Right renal pelvis (tissue), 4 donors: ENCODE measurements at places on chromosomes 5 and 9. TPM values are rescaled to one million over a fixed set of nuclear protein-coding genes. Genes with fewer than 3 reads are reported as not detected.

CARTPT gene
- not detected for polyA plus RNA-seq

CXXC5 gene
- polyA plus RNA-seq: 219 TPM

GCNT4 gene
- polyA plus RNA-seq: 10.6 TPM

STK32A gene
- polyA plus RNA-seq: 12.7 TPM

C5orf34 gene
- polyA plus RNA-seq: 5.4 TPM

DNA sequence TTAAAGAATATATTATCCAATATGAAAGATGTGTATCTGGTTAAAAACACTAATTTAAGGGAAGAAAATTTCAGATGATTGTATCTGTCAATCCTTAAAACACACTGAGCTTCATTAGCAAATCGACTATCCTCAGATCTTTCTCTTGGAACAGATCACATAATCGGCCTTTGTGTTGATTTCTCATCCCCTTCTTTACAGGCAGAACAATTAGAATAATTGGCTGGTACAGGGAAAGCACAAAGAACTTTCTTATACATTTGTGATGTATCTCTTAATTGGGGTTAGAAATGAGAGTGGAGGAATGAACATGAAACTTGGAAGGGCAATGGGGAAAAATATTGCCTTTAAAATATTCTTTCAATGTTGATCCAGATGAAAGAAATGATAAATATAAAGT, 662.1 kb downstream of the TLE4 start:
- DNase-seq: no peak

- no peak for DNase-seq
Observed at GRCh38 chr5:10737880-10738279, 23.2 kb downstream of the DAP start.

DNA sequence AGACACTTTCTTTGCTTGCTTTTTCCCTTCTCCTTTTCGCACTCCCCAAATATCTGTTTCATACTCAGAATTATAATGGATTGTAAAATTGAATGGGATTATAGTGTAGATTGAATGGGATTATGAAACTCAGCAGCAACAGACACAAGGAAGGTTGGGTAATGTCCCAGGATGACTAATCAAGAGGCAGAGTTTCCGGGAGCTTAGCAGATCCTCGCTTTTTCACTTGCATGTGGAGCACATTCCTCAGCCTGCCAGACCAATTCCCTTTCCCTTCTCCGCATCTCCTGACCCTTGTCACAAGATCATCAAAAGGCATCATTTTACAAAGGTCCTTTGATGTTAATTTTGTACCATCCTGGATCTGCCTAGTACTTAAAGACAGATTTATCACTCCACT, 55.1 kb upstream of the SLC1A1 start:
- no peak for DNase-seq

DNA sequence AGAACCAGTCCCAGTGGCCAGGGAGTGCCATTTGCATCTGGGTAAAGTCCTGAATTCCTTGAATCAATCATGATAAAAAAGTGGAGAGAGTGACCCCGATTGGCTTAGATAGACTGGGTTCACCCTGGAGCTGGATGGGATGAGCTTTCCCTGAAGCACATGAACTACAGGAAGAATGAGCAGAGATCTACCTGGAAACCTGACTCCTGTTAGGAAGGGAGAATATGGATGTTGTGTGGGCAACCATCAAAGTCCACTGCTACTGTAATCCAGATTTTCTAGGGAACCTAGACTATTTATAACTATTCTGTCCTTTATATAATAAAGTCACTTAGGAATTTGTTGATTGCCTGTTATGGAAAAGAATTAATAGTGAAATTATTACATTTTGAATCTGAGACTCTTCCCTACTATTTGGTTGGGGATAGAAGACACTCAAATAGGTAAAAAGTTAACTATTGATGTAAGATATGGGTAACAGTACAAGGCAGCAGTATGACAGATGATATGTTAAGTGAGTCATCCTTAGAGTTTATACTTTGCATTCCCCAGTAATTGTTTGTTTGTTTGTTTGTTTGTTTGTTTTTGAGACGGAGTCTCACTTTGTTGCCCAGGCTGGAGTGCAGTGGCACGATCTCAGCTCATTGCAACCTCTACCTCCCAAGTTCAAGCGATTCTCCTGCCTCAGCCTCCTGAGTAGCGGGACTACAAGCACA, 17.9 kb downstream of the CYSTM1 start:
- DNase-seq: no peak

DNA sequence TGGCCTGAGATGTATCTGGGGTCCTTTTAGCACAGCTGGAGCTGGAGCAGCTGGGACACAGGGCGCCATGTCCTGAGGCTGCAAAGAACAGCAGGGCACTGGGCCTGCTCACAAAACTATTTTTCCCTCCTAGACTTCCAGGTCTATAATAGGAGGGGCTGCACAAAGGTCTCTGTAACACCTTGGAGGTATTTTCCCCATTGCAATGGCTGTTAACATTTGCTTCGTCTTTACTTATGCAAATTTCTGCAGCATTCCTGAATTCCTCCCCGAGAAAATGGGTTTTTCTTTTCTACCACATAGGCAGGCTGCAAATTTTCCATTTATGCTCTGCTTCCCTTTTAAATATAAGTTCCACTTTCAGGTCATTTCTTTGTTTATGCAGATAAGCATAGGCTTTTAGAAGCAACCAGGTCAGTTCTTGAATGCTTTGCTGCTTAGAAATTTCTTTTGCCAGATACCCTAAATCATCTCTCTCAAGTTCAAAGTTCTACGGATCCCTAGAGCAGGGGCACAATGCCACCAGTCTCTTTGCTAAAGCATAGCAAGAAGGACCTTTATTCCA, 130.8 kb downstream of the PCSK1 start:
- no peak for DNase-seq

DNA sequence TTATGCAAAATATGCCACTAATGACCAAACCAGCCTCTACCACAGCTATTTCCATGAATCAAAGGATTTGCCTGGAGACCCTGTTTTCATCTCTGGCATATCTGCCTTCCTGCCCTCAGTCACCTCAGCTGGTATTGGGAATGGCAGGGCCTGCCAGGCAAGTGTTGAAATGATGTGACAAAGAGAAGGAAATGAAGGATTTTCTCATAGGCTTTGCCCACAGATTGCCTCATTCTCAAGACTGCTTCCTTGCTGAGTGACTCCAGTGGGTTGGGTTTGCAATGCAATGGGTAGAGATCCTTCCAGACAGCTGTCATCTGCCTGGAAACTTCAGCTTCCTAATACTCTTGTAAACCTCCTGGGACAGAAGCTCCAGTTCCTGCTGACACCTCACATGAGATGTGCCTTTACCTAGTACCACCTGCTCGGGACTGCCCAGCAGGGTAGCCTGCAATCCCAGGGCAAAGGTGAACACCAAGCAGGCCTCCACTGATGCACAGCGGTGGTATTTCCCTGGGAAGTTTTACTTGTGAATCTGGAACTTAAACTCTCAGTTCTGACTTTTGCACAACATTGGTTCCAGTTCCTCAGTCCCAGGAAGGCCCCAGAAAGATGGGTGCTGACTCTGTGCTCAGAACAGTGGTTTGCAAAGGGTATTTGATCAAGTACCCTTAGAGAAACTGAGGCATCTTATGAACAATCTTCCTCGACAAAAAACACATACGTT, 64.8 kb upstream of the SLC1A1 start:
- DNase-seq: no peak

DNA sequence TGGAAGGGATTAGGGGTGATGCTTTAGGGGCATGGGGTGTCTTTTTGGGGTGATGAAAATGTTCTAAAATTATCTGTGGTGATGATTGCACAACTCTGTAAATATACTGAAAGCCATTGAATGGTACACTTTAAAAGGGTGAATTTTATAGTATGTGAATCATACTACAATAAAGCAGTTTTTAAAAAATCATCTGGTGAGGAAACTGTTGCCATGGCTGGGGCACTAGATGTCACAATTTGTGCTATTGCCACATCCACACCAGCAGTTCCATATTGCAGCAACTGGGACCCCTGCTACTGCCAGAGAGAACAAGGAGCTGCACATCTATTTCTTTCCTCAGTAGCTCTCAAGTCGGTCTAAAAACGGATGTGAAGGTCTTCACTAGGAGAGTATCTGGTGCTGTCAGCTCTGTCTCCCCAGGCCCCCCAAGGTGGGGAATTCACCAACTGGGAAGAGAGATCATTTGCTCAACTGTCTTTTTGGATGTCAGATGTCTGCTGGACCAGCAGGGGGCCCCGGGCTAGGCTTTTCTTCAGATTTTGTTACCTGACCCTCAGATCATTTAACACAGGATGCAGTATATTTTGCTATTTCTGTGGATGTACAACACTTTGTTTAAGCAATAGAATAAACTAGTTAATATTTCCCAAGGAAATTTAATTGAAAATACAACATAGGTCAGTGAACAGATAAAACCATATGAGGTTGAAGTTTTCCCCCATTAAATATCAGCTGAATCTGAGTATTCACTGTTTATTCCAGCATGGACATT, 13.2 kb downstream of the CMYA5 start:
- no peak for DNase-seq

DNA sequence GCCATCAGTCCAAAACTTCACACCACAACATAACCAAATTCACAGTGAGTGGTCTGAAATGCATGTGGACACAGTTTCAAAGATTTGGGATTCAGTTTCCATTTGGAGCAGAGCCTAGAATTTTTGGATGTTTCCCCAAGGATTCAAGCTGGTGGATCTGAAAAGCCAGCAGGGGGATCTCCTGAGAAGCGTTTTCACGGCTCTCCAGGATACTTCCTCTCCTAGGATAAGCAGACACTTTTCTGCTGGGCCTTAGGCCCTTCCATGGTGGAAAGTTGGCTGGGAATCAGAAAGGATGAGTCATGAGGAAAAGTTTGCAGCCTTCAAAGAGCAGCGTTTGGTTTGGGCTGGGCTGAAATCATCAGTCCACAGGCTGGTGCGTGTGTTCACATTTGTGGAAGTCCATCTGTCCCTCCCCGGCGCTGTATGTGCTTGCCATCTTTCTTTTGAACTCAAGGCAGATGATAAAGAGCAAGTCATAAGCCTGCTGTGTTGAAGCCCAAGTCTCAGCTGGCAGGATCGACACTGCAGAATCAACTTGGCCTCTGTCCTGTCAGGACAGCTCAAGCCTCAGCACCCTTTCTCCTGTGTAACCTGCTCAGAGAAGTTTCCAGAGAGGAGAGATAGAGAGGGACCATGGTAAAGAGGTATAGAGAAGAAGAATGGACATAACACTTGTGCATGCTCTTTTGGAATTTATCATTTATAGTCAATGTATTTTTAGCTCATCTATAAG, 152.6 kb upstream of the MSX2 start:
- no peak for DNase-seq

DNA sequence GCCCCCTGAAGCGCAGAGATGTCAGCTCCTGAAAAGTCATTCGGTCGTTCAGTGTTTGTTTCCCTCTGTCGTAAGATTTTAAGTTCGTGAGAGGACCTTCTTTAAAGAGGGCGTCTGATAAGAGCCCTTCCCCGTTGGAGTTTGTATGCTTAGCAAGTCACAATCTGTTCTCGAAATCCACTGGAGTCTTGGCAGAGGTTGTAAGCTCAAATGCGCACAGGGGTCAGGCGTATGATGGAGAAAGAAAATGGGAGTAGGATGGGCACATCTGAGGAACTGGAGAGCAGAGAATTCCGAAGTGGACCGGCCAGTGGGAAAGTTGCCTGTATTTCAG, 710 bp downstream of the HSD17B4 start:
- peak; percentile 23 for DNase-seq

GRCh38 chr9:27602954-27603353, 29.7 kb upstream of the C9orf72 start:
- DNase-seq: no peak

DNA sequence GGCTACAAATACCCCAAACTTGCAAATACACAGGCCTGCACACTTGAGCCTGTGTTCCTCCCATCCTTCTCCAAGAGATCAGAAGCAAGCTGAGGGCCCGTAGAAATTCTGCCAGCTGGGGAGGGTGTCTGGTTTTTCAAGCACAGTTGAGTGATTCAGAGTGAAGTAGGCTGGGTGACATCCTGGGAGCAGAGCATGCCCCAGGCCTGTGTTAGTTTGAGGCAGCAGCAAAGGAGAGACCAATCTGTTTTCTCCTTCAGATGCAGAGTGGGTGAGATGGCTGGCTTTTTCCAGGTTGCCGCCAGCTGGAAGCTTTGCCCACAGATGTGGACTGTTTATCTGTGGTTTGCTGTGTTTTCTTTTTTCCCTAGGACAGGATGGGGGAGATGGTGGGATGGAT, 63.1 kb downstream of the RCL1 start:
- DNase-seq: no peak

DNA sequence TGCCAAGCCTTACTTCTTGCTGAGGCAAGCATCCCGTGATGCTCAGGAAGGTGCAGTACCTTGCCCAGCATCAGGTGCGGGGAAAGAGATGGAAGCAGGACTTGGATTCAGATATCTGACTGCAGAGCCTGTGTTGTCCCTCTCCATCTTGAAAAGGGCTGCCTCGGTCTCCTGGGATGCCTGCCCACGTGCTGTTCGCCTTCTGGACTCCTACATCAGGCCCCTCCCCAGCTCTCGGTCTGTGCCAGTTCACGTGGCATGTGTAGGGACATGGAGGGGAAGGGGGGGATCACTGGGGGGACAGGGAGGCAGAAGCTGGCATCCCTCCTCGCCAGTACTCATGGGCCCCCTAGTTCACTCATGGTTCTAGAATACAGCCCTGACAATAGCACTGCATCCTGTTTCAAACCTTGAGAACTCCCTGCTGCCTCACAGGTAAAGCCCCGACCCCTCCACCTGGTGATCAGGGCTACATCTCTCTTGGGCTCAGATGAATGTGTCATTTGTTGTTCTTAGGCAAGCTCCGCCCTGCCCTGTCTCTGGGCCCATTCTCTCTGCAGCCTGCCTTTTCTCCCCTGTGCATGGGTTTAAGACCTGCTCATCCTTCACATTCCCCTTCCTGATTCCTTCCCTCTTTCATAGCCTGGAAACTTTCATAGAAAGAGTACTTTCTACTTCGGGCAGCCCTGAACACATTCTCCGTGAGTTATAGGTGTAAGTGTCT, 38.9 kb upstream of the SLC25A51 start:
- DNase-seq: no peak
